ENCODE measurements at places on chromosomes 7 and 10.

DNA sequence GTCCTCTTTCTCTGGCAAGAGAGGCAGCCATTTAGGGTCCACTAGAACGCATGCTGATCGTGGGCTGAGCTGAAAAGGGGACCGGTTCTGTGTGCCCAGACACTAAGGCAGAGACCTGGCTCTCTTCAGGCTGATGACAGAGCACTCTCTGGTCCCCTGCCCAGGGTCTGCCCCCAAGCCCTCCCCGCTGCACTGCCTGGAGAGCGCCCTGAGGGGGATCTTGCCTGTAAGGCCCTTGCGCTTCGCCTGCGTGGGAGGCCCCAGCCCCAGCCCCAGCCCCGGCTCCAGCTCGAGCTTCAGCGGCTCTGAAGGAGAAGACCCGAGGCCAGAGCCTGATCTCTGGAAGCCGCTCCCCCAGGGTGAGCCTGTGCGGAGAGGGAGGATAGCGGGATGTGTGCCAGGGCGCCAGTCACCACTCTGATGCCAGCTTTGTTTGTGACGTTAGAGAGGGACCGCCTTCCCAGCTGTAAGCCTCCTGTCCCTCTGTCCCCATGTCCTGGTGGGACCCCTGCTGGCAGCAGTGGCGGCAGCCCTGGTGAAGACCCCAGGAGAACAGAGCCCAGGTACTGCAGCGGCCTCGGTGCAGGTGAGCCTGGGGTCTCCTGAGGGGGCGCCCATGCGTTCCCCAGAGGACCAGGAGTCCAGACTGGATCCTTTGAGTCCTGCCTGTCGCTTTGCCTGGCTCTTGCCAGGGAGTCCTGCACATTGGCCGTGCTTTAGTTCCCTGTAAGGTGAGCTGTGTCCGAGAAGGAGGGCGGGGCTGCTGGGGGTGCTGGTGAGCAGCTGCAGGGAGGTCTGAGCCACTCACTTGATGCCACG lies 43.2 kb downstream of the ZNF467 start:
- no peak for DNase-seq

GRCh38 chr7:42170724-42171123 lies 66.3 kb downstream of the GLI3 start:
- DNase-seq = no peak

GRCh38 chr10:122128357-122128756 lies 139.4 kb downstream of the TACC2 start:
- no peak for DNase-seq

DNA sequence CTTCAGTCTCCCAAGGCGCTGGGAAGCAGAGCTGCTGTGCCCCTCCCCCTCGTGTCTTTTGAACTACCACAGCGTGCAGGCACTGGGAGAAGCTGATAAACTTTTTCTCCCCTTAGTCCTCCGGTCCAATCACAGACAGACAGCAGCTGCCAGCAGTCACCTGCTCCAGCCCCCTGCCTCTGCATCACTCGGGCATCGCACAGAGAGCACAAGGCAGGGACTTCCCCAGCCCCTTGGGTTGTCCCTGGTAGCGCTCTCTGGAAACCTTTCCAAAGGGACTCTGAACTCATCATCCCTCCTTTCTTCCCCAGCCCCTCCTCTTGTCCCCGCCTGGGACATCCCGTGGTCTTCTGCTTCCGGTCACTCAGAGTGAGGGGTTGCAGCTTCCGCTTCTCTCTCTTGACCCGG lies 1.4 kb upstream of the NEUROG3 start:
- DNase-seq = no peak

DNA sequence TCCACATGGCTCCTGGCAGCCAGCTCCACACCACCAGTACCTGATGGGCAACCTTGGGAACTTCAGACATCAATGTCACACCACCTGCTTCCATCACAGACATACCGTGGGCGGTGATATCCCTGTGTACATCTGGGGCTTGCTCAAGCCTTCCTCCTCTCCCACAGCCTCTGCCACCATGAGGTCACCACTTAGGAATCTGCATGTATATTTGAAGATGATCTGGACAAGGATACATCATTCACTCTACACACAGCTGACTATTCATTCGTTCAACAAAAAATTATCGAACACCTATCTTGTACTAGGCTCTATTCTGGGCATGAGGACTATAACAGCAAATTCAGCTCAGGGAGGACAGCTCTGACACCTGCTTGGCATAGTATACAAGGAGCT lies 6.8 kb downstream of the DLG5 start:
- no peak for DNase-seq

DNA sequence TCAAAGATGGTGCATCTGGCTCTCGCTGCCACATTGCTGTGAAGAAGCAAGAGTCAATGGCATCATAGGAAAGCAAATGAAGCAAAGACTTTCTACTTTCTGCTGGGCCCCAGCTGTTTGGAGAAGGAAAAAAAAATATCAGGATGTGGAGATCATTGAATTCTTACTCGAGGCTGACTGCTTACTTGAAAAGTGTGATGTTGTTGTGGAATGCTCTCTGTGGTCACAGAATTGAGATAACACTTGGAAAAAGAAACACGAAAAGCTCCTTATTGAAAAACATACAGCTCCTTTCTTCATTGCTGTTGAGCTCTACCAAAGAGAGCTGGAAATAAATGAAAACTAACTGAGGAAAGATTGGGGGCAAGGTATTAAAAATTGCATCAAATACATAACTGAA lies 157.4 kb upstream of the TBX20 start:
- no peak for DNase-seq

DNA sequence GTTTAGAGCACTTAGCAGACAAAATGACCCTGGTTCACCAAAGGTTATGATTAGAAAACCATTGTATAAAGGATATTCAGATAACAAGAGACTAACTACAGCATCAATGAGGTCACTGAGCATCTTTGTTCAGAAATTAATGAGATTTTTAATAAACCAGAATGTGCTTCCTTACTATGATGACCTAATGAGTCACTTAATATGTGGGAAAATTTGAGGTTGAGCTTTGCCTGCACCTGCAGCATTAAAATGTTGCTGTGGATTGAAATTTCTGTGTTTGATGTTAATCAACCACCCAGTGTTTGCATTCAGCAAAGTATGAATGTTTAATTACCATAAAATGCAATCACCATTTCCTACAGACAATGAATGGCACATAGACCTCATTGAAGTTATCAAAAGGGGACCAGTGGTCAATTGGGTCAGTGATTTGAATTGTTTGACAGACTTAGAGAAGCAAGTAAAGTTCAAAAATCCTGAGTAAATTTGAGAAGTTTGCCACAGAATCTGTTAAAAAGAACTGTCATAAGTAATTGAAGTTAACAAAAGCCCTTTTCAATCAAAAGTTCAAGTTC lies 45.8 kb downstream of the EXOC6 start:
- DNase-seq = no peak

DNA sequence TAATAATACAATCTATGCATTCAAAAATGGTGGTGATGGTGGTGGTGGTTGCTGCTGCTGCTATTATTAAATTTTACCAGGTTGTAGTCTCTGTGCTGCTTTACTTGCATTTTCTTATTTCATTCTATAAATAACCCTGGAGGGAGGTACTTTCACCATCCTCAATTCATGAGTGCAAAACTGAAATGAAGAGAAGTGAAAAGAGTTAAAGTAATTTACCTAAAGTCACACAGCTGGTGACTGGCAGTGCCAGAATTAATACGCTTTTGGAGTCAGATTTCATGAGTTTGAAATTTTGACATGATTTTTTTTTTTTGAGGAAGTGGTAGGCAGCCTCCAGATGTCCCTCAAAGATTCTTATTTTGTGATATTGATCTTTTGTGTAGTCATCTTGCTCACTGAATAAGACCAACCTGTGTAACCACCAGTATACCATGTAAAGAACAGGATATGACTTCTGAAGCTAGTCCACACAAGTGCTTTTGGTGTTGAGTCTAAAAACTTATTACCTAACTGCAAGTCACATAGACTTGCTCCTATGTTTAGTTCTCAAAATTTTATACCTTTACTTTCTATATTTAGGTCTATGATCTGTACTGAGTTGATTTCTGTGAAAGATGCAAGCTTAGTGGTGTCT lies 218.8 kb downstream of the ZWINT start:
- DNase-seq = no peak

DNA sequence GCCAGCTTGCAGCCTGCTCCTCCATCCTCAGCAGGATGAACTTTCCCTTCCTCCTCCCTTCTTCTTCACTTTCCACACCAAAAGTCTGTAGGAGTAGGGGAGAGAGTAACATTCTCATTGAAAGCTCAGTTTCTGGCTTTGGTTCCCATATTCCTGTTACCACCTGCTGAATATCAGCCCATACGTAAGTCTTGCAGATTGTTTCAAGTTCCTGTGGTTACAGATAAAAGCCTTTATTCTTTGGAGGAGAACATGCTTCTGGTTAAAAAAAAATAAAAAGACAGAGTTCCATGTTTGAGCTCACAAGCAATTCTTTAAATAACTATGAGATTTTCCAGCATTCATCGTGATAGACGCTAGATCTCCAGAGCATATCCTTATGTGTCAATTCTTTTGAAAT lies 637.3 kb downstream of the SUGCT start:
- DNase-seq = no peak

- no peak for DNase-seq
These were observed 3.8 kb upstream of the IL6 start for GRCh38 chr7:22723181-22723601.

DNA sequence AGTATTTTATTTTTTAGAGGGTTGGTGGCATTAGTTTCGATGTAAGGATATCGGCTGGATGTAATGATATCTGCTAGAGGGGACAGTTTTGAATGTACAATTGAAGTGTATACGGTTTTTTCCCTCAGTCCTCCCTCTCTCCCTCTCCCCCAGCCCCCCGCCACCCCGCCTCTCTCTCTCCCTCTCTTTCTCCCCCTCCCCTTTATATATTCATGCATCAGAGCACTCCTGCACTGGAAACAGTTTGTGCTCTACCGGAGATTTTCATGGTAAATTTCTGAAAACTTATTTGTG lies 1.6 kb downstream of the GLCCI1 start:
- DNase-seq = no peak

DNA sequence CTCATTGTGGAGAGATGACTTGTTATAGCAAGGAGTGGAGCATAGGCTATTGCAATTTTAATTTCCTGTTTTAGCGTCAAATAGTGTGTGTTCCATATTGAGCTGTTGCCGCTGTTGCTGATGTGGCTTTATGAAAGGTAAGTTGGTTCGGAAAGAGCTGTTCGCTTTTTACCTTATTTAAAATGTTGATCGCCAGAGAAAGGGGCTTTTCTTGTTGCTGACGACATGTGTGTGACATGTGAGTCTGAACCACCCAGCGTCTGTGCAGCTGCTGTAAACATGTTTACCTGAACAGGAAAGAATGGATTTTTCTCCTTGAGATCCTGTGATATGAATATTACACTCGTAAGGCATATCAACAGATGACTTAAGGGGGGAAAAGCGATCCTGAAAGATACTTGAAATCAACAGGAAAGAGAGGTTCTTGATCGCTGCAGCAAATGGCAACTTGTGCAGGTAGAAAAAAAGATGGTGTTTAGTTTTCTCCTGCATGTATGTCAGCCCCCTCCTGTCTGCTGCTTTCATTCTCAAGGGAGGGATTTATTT lies 2.5 kb downstream of the ZEB1 start:
- DNase-seq = no peak

DNA sequence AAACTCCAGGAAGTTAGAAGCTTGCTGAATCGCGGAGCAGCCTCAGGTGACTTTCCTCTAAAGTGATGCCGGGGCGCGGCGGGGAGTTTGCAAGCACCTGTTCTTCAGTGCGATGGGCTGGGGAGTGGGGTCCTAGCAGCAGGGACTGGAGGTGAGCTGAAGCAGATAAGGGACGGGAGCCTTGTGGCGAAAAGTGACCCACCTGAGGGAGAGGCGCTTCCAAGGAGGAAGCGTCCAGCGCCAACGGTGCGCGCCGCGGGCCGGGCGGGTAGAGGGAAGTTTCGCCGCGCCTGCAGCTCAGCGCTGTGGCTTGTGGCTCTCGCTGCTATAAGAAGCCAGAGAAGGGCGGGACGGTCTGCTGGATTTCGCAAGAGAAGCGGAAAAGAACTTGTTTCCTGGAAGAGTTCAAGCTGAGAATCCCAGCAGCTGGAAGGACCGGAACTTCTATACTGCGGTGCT lies at the start of gene STEAP4:
Gene STEAP4, minus strand, starts transcription at position 305 of the 459 bp plus-strand sequence. CDS start 22,625 bp downstream, outside the sequence.
- DNase-seq = no peak

- no peak for DNase-seq
These were observed 475.6 kb upstream of the KLF6 start for GRCh38 chr10:4260483-4261124.

DNA sequence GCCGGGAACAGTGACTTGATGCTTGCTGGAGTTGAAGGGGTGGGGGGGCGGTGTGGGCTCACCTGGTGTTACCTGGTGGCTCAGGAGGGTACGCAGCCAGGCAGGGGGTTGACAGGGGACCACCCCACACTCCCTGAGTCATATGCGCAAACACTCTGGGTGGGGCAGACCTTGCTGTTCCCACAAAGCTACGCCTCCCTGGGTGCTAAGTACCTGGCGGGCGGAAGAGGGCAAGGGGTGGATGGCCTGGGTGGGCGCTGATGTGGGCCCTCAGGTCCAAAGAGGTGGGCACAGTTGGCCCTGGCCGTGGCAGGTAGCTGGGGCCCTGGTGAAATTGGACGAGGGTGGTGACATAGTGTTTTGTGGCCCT lies 13.9 kb downstream of the STX1A start:
- no peak for DNase-seq

DNA sequence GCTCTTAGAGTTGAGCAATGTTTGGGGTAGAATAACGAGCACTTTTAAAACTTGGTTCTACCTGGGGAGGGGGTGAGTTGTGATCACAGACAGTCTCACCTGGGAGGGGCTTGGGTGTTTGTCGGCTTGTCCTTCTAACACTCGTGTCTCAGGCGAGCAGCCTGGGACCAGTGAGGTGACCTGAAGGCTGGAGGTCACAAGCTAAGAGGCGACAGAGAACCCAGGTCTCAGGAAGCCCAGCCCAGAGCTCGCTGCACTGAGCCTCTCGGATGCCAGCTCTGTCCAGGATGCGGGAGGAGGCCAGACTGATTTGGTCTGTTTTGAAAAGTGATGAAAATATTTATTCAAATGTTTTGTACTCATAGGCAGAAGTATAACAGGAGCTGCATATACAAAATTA lies 11.8 kb downstream of the HTRA1 start:
- no peak for DNase-seq

GRCh38 chr10:33566426-33566825 lies 232.0 kb upstream of the NRP1 start:
- no peak for DNase-seq

DNA sequence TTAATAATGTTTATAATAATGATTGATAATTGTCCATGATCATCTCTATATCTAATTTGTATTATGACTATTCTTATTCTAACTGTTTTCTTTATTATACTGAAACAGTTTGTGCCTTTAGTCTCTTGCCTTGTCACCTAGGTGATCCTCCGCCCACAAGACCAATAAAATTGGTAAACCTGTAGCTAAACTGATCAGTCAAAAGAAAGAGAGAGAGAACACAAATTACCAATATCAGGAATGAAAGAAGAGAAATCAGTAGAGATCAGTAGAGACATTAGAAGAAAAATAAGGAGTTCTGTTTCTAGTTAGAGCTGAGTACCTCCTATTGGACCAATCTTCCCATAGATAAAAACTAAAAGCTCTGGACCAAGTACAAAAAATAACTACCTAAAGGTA lies 6.1 kb upstream of the COA1 start:
- DNase-seq = no peak

GRCh38 chr10:1203704-1204103 lies 147.5 kb downstream of the WDR37 start:
- DNase-seq = no peak
